NCI-H187 (cell line): ENCODE measurements at places on chromosomes 11 and 22.

- no peak for DNase-seq
Observed at GRCh38 chr11:45390407-45390806, 104.3 kb upstream of the SYT13 start.

- DNase-seq, result no peak
Observed at GRCh38 chr11:12241971-12242672, 131.7 kb downstream of the MICAL2 start.

- DNase-seq, result no peak
Observed at GRCh38 chr11:128874427-128874826, 7.3 kb upstream of the KCNJ1 start.

GRCh38 chr11:10592331-10592730, 23.9 kb upstream of the LYVE1 start:
- DNase-seq, result no peak

- DNase-seq, result no peak
Observed at GRCh38 chr11:46127150-46127638, 5.9 kb upstream of the PHF21A start.

DNA sequence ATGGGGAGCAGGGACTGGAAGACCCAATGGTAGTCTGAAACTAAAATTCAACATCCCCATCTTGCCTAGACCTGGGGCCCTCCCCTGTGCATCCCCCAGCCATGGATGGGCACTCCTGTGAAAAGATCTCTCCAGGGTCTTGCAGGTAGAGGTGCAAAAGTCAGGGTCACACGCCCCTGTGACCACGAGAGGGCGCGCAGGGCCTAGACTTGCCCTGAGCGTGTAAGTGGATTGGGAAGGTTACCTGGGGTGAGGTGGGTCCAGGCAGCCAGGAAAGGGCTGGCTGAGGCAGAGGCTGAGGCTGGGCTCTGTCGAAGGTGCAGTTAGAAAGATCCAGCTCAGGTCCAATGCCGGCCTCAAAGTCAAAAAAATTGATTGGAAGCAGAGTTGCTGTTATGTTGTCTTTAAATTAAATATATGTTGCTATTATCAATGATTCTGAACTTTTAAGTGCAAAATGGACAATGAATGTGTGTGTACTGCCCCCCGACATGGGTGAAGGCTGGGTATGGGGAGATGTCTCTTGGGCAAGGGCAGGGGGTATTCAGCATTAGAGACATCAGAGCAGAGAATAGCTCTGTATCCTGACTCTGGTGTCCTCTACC, 4.8 kb upstream of the POU2F3 start:
- DNase-seq, result peak; percentile 43

DNA sequence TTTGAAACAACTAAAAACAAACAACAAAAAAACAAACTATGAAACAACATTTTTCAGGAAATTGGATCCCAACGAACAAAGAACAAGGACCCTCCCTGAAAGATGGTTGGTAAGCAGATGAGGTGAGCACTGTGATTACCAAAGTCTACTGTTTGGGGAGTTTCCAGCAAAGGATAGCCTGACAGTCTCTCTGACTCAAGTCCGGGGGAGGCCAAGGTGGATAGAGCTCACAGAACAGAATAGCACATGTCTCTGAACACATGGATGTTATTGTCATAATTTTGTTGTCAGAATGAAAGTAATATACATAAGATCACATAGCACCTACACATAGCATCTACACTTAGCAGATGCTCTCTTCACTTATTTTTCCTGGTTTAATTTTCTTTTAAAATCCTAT, 501.3 kb upstream of the TENM4 start:
- DNase-seq, result no peak

GRCh38 chr11:34380696-34381095, 22.9 kb upstream of the ABTB2 start:
- no peak for DNase-seq

DNA sequence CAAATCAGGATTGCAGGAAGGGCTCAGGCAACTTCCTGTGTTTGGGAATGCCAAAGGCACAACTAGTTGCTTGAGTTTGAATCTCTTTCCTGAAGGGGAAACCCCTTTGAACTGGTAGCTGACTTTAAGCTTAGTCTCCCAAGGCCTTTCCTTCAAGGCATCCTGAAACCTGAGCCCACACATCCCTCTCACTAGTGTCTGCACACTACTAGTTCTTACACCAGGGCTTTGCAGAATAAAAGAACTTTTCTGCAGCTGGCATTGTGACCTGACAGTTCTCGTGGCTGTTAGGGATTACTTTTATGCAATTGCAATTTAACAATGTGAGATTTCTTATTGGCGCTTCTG, 95.4 kb downstream of the EXT2 start:
- no peak for DNase-seq

- no peak for DNase-seq
Observed at GRCh38 chr11:14645985-14646900, 2.6 kb downstream of the PDE3B start.

GRCh38 chr22:49738006-49738405, 89.7 kb downstream of the BRD1 start:
- no peak for DNase-seq

DNA sequence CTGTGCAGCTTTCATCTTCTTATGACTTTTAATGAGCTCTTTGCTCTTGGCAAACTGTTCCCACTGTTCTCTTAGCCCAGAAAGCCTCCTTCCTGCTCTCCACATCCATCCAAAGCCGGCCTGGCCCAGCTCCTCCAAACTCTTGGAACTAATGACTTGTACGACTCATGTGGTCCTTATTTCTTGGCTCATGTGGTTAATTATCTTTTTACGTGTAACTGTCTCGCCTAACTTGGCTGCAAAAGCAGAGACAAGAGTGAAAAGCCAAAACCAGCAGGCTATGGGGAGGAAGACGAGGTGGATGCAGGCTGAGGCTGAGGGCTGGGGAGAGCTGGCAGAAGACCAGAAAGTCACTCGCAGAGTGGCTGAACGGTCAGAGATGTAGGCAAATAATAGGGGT, 5.5 kb downstream of the CSNK2A3 start:
- DNase-seq, result no peak

DNA sequence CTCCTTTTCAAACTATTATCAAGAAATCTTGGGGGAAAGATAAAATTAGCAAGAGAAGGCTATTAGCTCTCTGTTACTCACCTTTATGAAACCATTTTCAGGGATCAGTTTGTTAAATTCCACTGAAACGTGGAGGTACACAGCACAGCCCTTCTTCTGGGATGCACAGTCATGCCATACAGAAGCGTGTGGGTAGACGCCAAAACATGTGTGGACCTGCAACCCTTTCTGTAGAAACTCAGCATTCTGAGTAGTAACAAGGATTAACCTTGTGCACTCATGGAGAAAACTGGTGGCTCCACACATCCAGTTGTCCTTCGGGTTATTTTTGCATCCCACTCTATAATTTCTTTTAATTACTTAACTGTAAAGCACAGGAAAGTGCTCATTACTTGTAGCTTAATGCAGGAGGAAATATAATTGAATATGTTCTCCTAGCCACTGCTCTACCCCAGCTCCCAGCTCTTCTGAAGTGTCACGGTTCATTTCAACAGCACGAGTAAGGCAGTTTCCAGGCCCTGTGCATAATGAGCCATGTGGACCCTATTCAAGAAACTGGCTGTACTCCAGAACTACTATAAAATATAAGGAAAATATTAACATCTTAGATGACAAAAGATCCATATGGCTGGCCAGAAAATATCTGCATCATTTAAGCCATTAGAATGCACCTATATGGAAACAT, 26.1 kb downstream of the BDNF start:
- peak; percentile 77 for DNase-seq
